ENCODE measurements at places on chromosomes 5 and 9. TPM values are rescaled to one million over a fixed set of nuclear protein-coding genes. Genes with fewer than 3 reads are reported as not detected.
A peak's percentile ranks its signal among the peaks of the same experiment; 100 is the strongest.

DNA sequence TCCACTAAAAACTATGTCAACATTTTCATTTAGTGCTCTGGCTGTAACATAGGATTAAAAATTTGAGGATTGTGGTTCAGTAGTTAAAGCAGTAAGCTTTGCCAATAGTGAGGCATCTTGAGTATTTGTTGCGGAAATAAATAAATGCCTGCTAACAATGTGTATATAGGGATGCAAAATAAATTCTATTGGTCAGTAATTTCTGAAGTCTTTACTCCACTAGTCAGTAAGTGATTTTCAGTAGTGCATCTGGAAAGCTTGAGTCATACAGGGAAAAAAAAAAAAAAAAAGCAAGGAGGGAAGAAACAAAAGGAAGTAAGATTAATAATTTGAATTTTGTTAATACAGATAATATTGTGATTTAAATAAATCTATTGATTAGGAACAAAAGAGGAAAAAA lies 21.0 kb downstream of the NIPBL start:
- H3K36me3 ChIP-seq, result no peaks in the 10 kb centered on the region
- H3K4me1 ChIP-seq, result no peaks in the 10 kb centered on the region
- no peaks in the 10 kb centered on the region for H3K27me3 ChIP-seq
- DNase-seq, result no peak
- no peak overlapping the region for H3K4me3 ChIP-seq
- no peak overlapping the region for H3K27ac ChIP-seq

DNA sequence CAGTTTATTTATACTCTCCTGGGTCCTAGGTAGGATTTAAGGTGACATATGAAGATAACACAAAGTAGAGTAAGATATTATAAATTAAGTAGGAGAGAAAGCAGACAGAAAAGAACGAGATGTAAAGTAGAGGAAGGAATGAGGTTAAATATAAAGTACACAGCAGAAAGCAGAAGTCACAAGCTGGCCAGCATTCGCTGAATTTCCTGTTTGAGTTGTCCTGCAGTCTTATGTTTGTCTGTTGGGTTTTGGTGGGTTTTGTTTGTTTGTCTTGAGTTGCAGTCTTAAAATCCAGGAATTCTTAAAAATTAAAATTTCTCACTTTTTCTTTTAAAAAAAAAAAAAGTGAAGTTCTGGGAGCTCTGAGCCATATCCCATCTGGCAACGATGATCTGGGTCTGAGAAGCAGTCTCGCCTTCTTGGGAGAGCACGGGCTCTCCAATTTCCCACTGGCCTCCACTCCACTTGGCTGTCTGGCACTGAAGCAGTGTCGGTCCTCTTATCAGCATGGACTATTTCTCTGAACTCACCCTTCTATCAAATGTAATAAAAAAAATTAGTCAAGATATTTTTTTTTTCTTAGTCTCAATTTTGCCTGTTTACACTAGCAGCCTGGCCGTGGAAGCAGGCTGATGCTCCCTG lies 2.0 kb downstream of the S100Z start:
- H3K27me3 ChIP-seq, result no peaks in the 10 kb centered on the region
- H3K36me3 ChIP-seq, result no peaks in the 10 kb centered on the region
- no peak overlapping the region for H3K27ac ChIP-seq

DNA sequence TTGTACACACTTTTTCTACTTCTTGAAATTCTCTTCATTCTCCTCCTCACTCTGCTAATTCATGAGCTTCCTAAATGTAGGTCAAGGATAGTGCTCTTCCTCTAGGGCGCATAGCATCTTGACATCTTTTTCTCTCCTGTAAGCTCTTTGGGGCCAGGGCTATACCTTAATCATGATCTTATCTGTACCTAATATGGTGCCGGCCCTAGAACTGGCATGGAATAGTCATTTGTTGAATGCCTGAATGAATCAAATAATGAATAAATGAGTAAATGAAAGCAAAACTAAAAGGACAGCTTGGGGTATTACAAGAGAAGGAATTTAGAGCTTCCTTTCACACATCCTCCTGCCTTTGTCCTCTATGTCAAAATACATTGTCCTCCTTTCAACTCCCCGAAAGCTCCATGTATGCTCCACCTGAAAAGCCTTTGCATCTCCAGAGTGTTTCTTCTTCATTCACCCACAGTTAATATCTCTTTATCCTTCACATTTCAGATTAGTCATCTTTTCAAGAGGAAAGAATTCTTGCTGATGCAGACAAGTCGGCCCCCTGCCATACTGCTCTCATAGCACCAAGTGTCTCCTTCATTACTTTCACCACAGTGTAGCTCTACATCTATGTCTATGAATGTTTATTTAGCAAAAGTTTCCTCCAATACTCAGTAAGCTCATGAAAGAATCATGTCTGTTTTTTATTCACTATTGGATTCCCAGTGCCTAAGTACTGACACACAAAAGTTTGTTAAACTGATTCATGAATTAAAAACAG lies 16.4 kb upstream of the PPP2R2B start:
- H3K27me3 ChIP-seq, result no peaks in the 10 kb centered on the region
- no peaks in the 10 kb centered on the region for H3K36me3 ChIP-seq
- H3K4me1 ChIP-seq, result no peaks in the 10 kb centered on the region
- DNase-seq, result no peak

- DNase-seq, result no peak
- H3K36me3 ChIP-seq, result no peaks in the 10 kb centered on the region
- no peak overlapping the region for H3K27ac ChIP-seq
- no peaks in the 10 kb centered on the region for H3K27me3 ChIP-seq
- H3K4me1 ChIP-seq, result no peaks in the 10 kb centered on the region
These were observed 8.1 kb downstream of the TTC23L start for GRCh38 chr5:34847056-34847455.

DNA sequence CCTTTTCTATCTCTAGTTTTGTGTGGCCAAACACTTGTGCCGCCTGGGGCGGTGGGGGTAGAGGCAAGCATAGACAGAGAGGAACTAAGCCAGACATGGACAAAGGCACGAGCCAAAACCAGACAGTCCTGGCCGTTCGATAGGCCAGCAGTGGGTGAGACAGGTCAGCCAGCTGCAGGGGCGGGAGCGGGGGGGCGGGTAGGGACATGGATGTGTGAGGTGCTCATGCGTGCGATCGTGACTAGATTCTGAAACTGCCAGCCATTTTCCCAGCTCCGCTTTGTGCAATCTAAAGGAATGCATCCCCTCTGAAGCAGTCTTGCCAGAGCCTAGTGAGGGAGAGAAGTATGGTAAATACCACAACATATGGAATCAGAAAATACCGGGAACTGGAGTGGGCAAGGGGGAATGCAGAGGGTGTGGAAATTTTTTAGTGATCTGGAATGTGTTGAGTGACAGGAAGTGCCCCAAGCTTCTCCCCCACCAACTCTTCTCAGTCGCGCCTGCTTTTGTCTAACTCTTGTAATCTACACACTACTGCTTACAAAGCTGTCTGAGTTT lies 111.9 kb downstream of the NR6A1 start:
- H3K4me1 ChIP-seq, result no peaks in the 10 kb centered on the region
- peak; percentile 46 for DNase-seq
- peak overlapping the region; percentile 57 for H3K27ac ChIP-seq
- no peaks in the 10 kb centered on the region for H3K36me3 ChIP-seq
- H3K4me3 ChIP-seq, result peak overlapping the region; percentile 31

DNA sequence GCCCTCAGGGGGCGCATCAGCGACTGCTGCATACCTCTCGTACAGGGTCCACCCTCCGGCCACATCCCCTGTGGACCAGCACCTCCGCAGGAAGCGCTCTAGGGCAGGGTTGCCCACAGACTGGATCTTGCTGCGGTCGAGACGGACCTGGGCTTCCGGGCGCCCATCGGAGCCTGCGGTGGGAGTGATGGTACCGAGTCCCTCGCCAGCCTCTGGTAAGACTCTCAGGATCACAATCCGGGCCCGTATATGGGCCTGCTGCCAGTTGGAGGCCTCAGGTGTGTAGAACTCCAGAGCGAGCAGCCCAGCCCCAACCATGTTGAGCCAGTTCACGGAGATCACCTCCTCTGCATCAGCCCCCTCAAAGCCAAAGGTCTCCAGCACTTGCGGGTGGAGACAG lies 323.0 kb downstream of the ANXA1 start:
- no peak overlapping the region for H3K4me3 ChIP-seq
- no peak for DNase-seq
- no peaks in the 10 kb centered on the region for H3K36me3 ChIP-seq
- H3K27ac ChIP-seq, result no peak overlapping the region

DNA sequence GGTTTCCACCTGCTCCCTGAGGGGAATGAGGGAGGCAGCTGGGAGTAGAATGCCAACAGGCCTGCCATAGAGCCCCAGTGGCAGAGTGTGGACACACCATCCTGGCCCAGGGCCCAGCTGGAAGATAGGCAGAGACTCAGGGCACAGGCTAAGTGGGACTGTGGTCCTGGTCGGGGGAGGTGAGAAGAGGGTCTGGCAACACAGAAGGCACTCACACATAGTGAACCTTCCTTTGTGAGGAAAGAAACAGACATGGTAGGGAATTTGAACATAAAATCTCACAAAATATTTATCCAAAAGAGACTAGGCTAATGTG lies 41.2 kb downstream of the WDR36 start:
- H3K4me3 ChIP-seq, result no peak overlapping the region
- no peak for DNase-seq
- no peak overlapping the region for H3K27ac ChIP-seq
- H3K27me3 ChIP-seq, result no peaks in the 10 kb centered on the region
- no peaks in the 10 kb centered on the region for H3K4me1 ChIP-seq

- H3K36me3 ChIP-seq, result no peaks in the 10 kb centered on the region
- H3K4me1 ChIP-seq, result no peaks in the 10 kb centered on the region
- H3K4me3 ChIP-seq, result no peak overlapping the region
- no peak overlapping the region for H3K27ac ChIP-seq
These were observed 7.7 kb downstream of the LPCAT1 start for GRCh38 chr5:1515921-1516571.

DNA sequence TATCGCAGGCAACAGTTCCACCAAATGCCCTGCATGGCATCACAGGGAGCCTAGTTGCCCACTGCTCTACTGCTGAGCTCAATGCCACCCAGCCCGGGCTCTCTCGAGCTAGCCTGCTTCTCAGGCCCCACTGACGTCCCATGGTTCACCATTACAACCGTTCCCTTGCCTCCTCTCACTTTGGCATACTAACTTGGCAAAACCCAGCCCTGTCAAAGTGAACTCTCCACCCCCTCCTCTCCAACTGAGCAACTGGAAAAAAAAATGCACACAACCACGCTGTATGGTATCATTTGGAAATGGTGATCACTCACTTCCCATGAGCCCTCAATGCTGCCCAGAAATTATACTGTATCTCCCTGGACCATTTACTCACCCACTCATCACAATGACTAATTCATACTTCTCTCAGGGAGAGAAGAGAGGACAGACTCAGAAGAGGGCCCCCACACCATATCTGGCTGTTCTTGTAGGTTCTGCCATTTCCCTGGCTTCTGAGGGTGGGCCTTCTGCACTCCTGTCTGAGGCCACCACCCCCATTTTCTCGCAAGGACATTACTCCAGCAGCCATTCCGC lies 51.4 kb upstream of the RARS1 start:
- no peak overlapping the region for H3K4me3 ChIP-seq
- no peaks in the 10 kb centered on the region for H3K36me3 ChIP-seq
- no peak for DNase-seq
- no peak overlapping the region for H3K27ac ChIP-seq

GRCh38 chr9:34547960-34548611 lies 25.3 kb upstream of the ENHO start:
- no peaks in the 10 kb centered on the region for H3K27me3 ChIP-seq
- no peaks in the 10 kb centered on the region for H3K36me3 ChIP-seq
- DNase-seq, result peak; percentile 63
- H3K4me3 ChIP-seq, result no peak overlapping the region
- no peak overlapping the region for H3K27ac ChIP-seq

- no peak for DNase-seq
- no peak overlapping the region for H3K27ac ChIP-seq
- no peaks in the 10 kb centered on the region for H3K4me1 ChIP-seq
- H3K27me3 ChIP-seq, result no peaks in the 10 kb centered on the region
- H3K4me3 ChIP-seq, result no peak overlapping the region
These were observed 6.6 kb downstream of the PLK2 start for GRCh38 chr5:58453306-58453705.

DNA sequence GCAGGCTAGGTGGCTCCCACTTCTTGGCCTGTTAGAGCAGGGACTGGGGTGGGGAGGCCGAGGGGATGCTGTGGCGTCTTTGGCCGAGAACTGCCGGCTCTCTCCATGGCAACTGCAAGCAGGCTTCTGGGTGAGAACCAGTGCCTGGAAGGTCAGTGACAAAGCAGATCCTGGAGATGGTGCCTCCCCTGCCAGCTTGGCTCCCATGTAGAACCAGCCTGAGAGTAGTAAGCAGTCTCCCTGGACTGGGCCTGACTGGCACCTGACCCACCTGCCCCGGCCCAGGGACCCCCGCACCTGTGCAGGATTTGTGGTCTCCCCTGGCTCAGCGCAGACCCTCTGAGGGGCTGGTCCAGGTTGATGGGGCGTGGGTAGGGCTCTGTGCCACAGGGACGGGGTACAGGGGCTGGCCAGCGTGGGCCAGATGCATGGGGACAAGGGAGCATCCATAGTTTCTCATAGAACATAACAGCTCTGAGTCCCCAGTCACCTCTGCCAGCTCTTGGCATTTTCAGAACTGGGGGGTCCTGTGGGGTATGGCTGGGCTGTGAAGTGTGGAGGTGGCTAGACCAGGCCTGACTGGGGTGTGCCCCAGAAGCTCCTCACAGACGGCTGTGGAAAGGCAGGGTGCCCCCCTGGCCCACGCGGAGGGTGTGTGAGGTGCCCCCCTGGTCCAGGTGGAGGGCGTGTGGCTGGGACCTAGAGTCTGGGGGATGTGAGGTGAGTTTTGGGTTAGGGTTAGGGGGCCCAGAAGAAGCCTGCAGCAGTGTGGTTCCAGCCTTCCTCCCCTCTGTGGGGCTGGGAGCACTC lies 22.2 kb downstream of the CACNA1B start:
- H3K27ac ChIP-seq, result no peak overlapping the region
- no peak overlapping the region for H3K4me3 ChIP-seq

GRCh38 chr5:34899066-34899465 lies 16.2 kb downstream of the RAD1 start:
- no peaks in the 10 kb centered on the region for H3K36me3 ChIP-seq
- no peak overlapping the region for H3K4me3 ChIP-seq
- no peaks in the 10 kb centered on the region for H3K27me3 ChIP-seq
- no peaks in the 10 kb centered on the region for H3K4me1 ChIP-seq

DNA sequence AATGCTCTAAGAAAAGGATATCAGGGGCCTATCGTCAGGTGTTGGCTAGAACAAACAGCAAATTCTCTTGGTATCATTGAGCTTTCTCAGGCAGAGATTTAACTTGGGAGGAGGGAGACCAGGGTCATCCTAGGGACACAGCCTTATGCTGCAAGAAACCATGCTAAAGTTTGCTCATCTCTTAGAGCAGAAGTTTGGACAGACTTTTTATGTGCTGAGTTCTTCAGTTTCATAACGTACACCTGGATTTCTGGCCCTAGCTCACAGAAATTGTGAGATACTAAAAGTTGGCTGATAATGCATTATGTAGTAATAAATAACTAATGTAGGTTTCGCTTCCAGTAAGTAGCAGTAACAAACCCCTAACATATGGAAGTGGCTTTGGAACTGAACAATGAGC lies 1359.8 kb upstream of the CDH9 start:
- H3K36me3 ChIP-seq, result no peaks in the 10 kb centered on the region
- DNase-seq, result no peak
- H3K4me1 ChIP-seq, result no peaks in the 10 kb centered on the region

The GCNT4 gene
- total RNA-seq, result 1.3 TPM

The FOXI1 gene
- 1.2 TPM for total RNA-seq

The ITGA1 gene
- 43.7 TPM for total RNA-seq

The DPYSL3 gene
- total RNA-seq, result 126 TPM
